ENCODE measurements at places on chromosomes 11 and 22.

- DNase-seq: no peak
Measured at GRCh38 chr22:24841261-24841660, 35.2 kb downstream of the SGSM1 start.

DNA sequence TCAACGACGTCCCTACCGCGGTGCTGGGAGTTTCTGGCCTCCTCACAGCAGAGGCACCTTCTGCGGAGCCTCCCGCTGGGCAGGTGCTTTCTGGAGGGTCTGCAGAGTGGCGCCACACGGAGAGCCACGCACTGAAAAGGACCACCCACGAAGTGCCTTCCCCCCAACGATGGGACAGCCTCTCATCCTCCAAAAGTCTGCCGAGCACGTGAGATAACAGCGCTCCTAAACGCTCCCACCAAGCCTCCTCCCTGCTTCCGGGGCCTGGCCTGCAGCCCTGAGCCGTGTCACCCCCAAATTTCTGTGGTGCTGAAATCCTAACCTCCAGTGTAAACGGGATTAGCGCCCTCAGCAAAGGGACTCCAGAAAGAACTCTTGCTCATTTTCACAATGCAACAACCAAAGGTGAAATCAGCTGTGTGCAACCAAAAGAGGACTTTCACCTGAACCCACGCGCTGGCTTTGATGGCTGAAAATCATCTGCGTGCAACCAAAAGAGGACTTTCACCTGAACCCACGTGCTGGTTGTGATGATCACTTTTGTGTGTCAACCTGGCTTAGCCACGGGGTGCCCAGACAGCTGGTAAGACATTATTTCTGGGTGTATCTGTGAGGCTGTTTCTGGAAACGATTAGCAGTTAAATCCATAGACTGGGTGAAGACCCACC, 924.6 kb downstream of the BRD1 start:
- DNase-seq: peak; percentile 59

- no peak for DNase-seq
Measured at GRCh38 chr11:132084433-132084832, 714.0 kb downstream of the NTM start.

DNA sequence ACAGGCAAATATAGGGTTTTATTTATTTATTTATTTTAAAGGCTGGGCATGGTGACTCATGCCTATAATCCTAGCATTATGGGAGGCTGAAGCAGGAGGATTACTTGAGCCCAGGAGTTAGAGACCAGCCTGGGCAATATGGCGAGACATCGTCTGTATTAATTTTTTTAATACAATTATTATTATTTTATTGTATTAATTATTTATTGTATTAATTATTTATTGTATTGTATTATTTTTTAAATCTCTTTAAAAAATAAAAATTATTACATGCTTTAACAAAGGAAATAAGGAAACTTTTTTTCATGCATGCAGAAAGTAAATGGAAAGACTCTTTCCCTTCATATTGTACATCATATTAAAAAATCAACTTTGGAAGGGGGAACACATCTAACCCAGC, 3.5 kb downstream of the SCN3B start:
- DNase-seq: no peak

DNA sequence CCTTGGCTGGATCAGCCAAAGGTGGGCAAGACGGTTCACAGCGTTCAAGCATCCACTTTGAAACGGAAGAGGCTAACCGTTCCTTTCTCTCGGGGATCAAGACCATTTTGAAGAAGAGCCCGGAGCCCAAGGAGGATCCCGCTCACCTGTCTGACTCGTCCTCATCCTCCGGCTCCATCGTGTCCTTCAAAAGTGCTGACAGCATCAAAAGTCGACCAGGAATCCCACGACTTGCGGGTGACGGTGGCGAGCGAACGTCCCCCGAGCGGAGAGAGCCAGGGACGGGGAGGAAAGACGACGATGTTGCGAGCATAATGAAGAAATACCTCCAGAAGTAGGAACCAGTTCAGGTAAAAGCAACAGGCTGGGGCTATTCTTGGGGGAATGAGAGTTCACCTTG, 141.9 kb upstream of the SEZ6L start:
- no peak for DNase-seq

DNA sequence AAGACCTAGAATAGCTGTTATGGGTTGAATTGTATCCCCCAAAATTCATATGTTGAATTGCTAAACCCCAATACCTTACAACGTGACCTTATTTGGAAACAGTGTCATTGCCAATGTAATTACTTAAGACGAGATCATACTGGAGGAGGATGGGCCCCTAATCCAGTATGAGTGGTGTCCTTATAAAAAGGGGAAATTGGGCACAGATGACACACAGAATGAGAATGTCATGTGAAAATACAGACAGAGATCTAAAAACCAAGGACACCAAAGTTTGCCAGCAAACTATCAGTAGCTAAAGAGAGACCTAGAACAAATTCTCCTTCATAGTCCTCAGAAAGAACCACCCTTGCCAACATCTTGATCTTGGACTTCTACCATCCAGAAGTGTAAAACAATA, 127.7 kb downstream of the ATXN10 start:
- no peak for DNase-seq

DNA sequence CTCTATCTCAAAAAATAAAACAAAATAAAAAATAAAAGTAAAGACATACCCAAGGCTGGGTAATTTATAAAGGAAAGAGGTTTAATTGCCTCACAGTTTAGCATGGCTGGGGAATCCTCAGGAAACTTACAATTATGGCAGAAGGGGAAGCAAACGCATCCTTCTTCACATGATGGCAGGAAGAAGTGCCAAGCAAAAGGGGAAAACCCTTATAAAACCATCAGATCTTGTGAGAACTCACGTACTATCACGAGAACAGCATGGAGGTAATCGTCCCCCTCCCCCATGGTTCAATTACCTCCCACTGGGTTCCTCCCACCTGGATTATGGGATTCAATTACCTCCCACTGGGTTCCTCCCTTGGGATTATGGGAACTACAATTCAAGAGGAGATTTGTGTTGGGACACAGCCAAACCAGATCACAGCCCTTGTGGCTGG, 8.3 kb upstream of the SSTR3 start:
- no peak for DNase-seq

- no peak for DNase-seq
Measured at GRCh38 chr11:46554213-46555147, 39.3 kb downstream of the AMBRA1 start.

- DNase-seq: no peak
Measured at GRCh38 chr11:132158091-132158490, 787.7 kb downstream of the NTM start.

GRCh38 chr22:18157714-18158028, 7.7 kb downstream of the USP18 start:
- DNase-seq: no peak

DNA sequence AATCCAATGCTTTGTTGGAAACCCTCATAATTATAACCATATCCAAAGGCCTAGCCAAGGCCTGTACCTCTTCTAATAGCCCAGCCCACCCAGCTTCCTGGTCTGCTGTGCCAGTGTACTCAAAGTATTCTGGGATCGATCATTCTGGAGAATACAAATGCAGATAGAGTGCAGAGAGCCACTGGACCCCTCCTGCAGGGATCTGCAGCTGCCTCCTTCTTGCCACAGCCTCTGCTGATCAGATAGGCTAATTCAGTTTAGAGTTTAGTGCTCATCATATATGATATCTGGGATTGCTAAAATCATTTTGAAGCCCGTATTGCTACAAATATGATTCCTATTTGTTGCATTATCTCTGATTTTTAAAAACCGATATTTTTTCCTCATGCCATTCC, 17.5 kb downstream of the CASP5 start:
- no peak for DNase-seq

DNA sequence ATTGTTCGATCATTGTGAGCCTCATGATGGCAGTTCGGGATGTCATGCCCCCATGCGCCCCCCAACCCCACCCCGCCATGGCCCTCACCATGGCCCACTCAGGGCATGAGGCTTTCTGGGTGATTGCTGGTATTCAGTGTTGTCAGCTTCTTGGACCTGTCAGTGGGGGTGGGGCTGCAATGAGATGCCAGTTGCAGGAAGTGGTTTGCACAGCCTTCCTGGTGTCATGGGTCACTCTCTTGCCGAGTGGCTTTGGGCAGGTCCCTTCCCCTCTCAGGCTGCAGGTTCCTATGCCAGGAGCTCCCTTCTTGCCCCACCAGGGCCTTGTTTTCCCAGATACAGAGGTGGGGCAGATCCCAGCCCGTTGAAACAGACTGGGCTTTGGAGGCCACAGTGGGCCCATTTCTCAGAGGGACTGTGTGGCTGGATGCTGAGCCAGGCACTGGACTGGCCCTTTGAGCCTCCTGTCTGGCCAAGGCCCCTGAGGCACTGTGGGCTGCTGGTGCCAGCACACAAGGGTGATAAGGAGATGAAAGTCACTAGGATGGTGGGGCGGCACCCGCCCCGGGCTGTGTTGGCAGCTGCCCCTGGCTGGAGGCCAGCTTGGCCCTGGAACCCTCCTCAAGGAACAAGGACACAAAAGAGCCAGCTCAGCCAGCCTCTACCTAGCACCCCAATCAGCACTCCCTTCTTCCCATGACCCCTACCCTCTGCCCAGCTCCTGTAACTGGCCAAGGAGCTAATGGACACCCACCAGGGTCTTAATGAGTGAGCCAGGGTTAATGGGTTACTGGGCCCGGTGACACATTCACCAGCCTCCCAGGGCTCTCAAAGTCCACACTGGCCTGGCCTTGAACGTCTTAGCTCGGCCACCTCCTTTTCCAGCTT, 1.5 kb upstream of the GGT1 start:
- DNase-seq: no peak

GRCh38 chr11:119709171-119709570, 19.8 kb downstream of the NECTIN1 start:
- DNase-seq: no peak

DNA sequence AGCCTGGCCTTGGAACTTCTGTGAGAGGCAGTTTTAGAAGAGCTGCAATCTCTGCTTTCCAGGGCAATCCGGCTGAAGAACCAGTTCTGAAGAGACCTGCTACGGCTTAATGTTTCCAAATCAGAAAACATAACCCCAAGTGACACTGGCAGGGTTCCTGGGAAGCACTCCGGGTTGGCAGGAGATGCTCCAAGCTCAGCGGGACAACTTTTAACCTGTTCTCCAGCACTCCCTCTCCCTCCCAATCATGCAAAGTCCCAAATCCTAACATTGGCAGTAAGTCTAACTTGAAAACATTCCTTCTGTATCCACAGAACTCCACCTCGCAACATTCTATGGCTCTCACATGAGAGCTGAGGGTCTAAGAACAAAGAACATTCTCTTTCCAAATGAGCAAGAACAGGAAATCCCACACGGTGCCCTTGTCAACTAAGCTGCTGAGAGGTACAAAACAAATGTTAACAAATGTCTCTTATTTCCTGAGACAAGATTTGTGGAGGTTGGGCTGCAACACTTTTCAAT, 48.5 kb upstream of the MN1 start:
- DNase-seq: no peak

DNA sequence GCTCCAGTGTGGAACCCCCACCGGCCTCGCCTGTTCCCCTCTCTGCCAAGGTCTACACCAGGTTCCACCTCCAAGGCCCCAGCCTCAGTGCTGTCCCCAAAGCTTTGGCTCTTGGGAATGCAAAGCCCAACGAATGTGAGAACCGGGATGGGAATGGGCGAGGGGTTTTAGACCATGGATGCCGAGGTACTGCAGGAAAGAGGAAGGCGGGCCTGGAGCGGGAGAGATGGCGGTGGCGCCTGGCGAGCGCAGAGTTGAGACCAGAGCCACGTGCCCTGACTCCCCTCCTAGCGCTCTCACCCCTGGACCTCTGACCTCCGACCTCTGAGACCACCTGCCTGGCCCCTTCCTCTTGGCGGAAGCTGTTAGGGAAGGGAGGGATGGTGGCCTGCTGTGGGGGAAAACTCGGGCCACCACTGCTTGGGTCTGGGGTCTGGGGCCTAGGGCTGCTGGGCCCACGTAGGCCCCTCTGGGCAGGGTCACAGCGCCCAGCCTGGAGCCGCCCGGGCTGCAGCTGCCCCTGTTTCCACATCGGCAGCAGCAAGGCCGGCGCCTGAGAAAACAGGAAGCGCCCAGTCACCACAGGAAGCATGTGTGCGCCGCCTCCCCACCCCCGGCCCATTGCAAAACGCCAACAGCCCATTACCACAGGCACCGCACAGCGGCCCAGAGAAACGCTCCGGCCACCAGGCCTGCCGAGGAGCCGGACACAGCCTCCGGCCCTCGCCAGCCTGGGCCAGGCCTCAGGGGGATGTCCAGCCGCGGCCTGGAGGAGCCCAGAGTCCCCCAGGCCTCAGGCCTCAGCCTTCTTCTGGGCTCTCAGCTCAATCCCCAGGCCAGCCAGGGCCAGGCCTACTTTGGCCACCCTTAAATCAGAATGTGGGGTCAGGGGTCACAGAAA, 13.8 kb upstream of the SLC39A13 start:
- DNase-seq: peak; percentile 85

DNA sequence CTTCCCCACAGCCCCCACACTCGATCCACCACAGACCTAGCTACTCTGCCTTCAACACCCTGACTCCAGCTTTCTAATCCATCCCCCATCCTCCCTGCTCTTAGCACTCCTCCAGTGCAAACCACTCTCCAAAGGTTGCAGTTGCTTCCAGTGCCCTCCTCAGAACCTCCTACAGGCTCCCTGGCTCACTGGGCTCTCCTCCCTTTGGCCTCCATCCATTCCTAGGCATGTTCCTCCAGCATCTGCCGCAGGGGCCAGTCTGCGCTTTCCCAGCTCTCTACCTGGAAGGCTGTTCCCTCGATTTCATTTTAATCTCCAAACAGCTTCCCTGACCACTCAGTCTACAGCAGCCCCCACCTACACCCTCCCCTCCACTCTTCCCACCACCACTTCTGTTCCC, 133.8 kb downstream of the SPATA19 start:
- DNase-seq: peak; percentile 33

- DNase-seq: no peak
Measured at GRCh38 chr11:30326114-30326778, 3.3 kb downstream of the ARL14EP start.

DNA sequence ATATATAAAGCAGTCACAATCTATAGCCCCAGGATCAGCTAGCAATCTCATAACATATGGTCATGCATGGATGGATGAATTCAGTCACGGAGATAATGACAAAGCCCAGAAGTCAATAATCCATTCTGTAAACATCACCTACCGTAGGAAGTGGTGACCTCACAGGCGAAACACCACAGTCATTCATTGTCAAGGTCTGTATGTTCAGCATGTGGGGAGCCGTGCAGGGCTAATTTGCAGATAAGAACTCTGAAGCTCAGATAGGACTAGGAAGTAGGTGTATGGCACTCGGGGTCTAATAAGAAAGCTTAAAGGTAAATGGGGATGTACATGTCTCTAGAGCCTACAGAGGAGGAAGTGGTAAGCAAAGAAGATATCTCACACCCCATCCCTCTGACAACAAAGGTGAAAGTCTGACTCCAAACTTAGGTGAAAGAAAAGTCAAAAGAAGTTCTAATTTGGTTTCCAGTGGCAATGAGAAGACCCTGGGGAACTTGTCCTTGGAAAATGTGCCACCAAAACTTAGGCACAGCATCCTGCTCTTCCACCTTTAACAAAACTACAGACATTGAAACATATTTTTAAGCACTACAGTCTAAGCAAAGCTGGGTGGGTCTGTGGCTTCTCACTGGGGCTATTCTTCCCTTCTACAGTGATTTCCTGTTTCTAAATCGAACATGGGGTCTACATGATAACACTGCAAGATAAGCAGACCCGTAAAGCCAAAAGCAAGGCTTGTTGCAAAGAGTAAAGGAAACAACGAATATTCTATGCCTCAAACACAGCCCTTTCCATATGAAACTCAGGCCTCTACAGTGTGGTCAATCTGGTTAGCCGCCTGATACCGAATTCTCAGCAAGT, 5.2 kb downstream of the CRTAM start:
- peak; percentile 65 for DNase-seq

All from activated effector memory CD4-positive, alpha-beta T cell treated with anti-CD3 and anti-CD28 coated beads, Interleukin-2, amount 50 U/mL, for 16 hours (primary cell).